ENCODE measurements at places on chromosomes 2 and 18. TPM values are rescaled to one million over a fixed set of nuclear protein-coding genes. Genes with fewer than 3 reads are reported as not detected.

The MRPL30 gene
- 48.5 TPM for total RNA-seq

- no peak for DNase-seq
Observed at GRCh38 chr2:117199511-117199910, 615.0 kb upstream of the DDX18 start.

DNA sequence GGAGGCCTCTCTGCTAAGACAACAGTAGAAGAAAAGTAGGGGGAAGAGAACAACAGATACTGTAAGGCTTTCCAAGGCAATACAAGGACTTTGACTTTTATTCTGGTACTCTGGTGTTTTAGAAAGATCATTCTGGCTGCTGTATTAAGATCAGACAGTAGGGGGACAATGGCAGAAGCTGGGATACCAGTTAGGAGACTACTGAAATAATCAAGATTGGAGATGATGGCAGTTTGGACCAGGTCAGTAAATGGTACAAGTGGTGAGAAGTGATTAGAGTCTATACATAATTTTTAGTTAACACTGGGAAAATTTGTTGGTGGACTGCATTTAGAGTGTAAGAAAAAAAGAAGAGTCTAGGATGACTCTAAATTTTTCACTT is 139.7 kb downstream of the ROCK1 start:
- no peak for DNase-seq

The EVX2 gene
- total RNA-seq, result not detected

The CD28 gene
- total RNA-seq, result 191 TPM

GRCh38 chr2:239433777-239434403 is 33.1 kb upstream of the HDAC4 start:
- DNase-seq, result peak; percentile 19

The SERPINB12 gene
- not detected for total RNA-seq

DNA sequence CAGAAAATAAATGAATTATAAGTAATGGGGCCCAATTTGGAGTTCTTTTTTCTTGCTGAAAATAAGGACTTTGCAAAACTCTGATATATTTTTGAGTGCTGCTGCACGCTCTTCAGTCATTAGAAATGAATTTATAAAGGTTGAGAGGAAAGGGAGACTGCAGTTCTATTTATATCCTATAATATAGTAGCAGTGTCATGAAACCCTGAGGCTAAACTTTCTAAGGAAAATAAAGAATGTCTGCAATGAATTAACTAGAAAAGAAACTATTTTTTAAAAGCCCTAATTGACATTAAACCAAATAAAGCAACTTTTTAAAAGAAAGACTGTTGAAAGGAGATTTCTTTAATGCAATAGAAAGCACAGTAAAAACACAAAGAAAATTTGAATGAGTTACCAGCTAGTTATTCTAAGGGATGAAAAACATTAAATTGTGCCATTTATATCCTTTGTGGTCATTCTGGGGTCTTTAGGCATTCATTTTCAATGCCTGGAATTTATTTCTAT is 1072.8 kb upstream of the TMEFF2 start:
- DNase-seq, result no peak

DNA sequence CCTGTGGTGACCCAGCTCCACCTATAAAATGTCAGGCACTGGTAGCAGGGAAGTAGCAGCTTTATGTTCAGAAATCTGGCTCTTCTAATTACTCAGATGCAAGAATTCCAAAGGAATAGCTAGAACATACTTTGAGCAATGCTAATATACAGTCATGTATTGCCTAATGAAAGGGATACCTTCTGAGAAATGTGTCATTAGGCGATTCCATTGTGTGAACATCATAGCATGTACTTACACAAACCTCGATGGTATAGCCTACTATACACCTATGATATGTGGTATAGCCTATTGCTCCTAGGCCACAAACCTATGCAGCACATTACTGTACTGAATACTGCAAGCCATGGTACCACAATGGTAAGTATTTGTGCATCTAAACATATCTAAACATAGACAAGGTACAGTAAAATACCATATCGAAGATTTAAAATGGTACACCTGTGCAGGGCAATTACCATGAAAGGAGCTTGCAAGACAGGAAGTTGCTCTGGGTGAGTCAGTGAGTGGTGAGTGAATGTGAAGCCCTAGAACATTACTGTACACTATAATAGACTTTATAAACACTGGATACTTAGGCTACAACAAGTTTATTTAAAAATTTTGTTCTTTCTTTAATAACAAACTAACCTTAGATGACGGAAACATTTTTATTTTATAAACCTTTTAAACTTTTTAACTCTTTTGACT is 50.3 kb upstream of the ETAA1 start:
- no peak for DNase-seq

DNA sequence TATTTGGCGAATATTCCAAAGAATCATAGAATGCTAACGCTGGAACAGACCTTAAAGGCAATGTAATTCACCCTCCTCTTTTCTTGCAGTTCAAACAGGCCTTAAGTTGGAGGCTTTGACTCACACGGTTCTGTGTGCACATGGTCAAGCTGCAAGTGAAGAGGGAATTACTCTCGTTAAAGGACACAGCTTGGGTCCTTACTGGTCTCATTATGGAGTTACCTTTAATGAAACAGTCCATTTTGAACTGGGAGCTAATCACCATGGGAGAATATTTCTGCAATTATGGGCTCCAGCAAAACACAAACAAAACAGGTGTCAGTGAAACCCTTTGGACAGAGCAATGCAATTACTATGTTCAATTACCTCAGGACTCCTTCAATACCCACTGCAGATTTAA is 135.5 kb downstream of the GAREM1 start:
- no peak for DNase-seq

The ELOA2 gene
- total RNA-seq, result not detected

- DNase-seq, result no peak
Observed at GRCh38 chr18:36419900-36420531, 122.5 kb downstream of the FHOD3 start.

DNA sequence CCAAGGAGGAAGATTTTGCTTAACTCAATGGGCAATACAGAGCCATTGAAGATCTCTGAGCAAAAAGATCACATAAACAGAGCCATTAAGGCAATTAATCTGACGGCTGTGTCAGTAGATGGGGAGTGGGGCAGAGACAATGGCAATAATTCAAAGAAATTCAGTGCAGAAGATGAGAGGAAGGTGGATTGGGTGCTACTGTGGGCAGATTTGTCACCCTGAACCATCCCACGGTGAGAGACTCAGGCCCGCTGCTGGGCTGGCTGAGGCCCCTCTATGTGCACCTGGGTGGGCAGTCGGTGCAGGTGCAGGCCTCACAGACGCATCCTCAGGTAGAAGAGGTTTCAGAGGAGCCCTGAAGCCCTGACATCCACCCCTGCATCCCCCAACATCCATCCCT is 458.6 kb downstream of the EIPR1 start:
- no peak for DNase-seq

GRCh38 chr2:6290217-6291015 is 575.3 kb downstream of the CMPK2 start:
- no peak for DNase-seq

The TFCP2L1 gene
- not detected for total RNA-seq

The ARHGAP15 gene
- total RNA-seq, result 91.4 TPM

The PLA2R1 gene
- total RNA-seq, result not detected

- no peak for DNase-seq
Observed at GRCh38 chr2:208315081-208315788, 49.2 kb downstream of the PIKFYVE start.

GRCh38 chr2:128557831-128558241 is 239.2 kb upstream of the HS6ST1 start:
- no peak for DNase-seq

The CPO gene
- total RNA-seq, result not detected

- DNase-seq, result no peak
Observed at GRCh38 chr2:44801841-44802776, 139.4 kb upstream of the SIX3 start.

- no peak for DNase-seq
Observed at GRCh38 chr18:28005164-28005563, 171.8 kb downstream of the CDH2 start.

The MAPK4 gene
- total RNA-seq, result not detected

The WNT6 gene
- not detected for total RNA-seq

The CLASP1 gene
- 98.6 TPM for total RNA-seq

DNA sequence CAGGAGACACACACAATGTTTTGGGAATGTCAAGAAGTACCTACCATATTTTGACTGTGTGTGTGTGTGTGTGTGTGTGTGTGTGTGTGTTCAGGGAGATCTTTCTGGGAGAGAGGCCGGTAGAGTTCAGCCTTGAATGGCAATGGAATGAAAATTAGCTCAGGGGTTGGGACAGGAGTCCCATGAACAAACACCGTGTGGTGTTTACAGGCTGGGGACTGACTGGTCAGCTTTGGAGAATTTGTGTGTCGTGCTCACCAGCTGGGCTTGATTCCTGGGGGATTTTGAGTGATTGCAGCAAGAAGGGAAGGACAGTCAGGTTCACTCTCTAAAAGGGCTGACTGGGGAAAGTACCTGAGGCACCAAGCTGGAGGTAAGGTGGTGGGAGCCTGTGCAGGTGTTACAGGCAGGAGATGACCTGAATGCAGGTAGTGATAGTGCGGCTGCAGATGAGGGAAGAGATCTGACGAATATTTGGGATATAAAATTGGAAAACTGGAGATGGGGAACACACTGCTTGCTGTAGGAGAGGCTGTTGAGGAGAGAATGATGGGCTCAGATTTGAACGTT is 2.5 kb upstream of the ADNP2 start:
- DNase-seq, result no peak

The CYTIP gene
- total RNA-seq, result 596 TPM

DNA sequence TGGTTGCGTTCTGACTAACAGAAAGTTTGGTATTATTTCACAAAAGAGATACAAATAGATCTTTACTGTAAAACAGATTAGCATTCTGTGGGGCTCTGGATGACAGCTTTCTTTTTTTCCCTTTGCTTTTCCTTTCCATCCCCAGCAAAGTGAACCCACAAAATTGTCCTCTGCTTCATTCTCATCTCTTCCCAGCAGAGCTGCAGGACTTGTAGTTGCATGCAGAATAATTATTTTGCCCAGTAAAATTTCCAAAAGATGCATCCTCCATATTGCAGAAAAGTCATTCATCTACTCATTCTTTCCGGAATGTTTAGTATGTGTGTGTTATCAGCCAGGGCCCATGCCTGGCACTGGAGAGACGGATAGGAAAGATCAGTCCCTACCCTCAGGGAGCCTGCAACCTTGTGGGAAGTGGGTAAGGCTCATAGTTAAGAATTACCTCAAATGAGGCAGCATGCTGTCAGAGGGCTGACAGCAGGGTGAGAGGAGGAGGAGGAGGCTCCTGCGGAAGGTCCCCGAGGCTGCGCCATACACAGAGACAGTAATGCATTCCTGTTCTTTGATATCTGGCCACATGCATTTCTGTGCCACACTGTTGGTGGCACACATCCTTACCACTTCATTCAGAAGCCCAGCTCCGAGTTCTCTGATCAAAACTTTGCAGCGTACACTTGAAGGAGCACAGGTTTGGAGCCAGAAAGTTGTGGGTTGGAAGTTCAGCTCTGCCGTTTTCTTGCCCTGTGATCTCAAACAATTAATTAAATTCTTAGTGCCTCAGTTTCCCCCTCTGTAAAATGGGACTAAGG is 225.4 kb downstream of the MYCN start:
- no peak for DNase-seq

DNA sequence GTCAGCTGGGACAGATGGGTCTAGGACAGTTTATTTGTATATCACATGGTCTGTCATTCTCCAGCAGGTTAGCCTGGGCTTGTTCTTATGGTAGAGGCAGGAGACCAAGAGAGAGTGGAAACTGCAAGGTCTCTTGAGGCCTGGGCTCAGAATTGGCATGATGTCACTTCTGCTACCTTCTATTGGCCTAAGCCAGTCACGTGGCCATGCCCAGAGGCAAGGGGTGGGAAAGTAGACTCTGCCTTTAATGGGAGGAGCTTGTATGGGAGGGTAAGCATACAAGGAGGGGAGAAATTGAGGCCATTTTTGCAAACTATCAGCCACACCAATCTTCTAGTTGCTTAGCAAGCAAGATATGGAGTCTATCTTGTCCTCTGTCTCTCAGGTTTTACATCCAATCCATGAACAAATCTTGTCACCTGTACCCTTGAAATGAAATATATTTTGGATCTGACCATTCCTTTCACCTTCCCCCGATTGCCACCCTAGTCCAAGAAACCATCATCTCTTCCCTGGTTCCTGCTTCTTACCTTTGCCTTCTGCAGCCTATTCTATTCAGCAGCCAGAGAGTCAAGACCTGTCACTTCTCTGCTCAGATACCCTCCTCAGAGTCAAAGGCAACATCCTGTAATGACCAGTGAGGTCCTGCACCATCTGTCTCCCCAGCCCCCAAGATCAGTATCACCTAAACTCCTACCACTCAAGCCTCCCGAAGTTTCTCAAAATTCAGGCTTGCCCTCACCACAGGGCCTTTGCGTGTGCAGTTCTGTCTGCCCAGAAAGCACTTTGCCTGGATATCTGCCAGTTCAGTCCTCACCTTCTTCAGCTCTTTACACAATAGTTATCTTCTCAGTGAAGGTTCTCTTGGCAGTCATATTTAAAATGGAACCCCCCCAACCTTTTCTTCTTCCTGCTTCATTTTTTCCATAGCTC is 240.0 kb downstream of the LOXHD1 start:
- DNase-seq, result no peak

DNA sequence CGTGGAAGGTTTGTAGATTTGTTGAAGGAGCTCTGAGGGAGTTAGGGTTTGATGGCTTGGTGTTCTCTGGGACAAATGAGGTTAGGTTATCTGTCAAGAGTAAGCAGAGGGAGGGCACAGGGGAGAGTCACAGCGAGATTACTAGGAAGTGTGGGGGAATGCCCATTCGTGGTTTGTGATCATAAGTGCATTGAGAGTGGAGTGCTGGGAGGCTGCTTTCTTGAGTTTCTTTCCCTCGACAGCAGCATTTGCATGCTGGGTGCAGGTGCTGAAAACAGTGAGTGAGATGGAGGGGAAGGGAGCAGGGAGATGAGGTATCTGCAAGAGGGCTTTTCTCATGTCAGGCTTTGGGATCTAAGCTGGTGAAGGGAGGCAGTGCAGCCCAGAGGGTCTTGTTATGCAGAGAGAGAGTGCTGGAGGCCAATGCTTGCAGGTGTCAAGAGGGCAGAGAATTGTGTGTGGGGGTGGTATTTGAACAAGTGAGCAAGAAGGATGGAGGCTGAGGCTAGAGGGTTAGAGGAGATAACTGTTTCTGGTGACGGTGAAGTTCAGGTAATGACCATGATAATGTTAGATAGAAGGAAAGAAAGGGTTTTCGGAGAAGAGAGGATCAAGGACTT is 8.8 kb downstream of the RALB start:
- DNase-seq, result peak; percentile 22

The RGPD3 gene
- total RNA-seq, result 0.48 TPM

DNA sequence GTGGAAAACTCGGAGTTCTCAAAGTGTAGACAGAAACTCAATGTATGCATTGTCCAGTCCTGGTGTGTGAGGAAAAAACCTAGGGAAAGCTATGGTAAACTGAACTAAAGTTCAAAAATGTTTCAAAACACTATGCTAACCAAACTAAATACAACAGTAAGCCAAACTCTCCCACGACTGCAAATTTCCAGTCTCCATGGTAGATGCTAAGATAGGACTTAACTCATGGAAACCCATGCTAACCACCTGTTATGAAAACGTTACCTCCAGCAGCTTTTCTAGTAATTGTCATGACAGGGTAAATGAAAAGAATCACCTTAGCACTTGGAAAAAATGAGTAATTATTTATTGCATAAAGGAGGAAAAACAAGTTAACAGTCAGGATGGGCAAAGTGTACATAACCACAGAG is 135.7 kb upstream of the EPC2 start:
- no peak for DNase-seq
